Chondrocyte (in vitro differentiated cells): ENCODE measurements at places on chromosomes 5 and 9. TPM values are rescaled to one million over a fixed set of nuclear protein-coding genes. Genes with fewer than 3 reads are reported as not detected.

Gene WHRN
- 6.9 to 14.9 TPM (median 6.9 TPM) in 3 replicates for total RNA-seq

Gene NTNG2
- total RNA-seq, result 3.0 to 4.8 TPM (median 3.4 TPM) in 3 replicates

- H3K27ac ChIP-seq, result no peak overlapping the region
- H3K36me3 ChIP-seq, result peaks cover 15% of the 10 kb centered on the region
- no peak for DNase-seq
These were observed 129.4 kb downstream of the LPAR1 start for GRCh38 chr9:110908894-110909293.

GRCh38 chr9:23322392-23322791, 503.6 kb downstream of the ELAVL2 start:
- H3K27ac ChIP-seq, result no peak overlapping the region
- H3K27me3 ChIP-seq, result no peaks in the 10 kb centered on the region
- H3K4me3 ChIP-seq, result no peak overlapping the region
- H3K36me3 ChIP-seq, result no peaks in the 10 kb centered on the region

DNA sequence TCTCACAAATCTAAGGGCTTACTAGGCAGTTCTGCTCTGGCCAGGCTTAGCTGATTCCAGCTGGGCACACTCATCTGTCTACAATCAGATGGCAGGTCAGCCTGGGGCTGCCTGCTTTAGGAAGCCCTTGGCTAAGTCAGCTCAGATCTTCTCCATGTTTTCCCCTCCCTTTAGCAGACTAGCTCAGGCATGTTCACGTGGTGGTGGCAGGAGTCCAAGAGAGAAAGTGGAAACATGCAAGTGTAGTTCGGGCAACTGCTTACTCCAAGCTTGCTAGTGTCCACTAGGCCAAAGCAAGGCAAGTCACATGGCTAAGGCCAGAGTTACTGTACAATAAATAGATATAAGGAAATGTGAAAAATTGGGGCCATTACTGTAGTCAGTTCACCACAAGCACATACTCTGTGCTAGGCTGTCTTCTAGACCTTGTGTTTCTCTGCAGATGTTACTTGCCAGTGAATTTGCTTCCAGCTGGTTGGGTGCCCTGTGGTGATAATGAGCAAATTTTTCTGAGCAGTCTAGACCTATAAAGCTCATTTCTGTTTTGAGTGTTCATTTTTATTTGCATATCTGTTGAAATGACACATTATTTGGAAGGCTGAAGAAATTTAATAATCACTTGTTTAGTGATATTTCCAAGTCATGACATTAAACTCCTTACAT, 38.3 kb downstream of the RECK start:
- H3K4me1 ChIP-seq, result peaks cover 30% of the 10 kb centered on the region
- H3K27me3 ChIP-seq, result no peaks in the 10 kb centered on the region
- H3K4me3 ChIP-seq, result no peak overlapping the region
- peaks cover 7% of the 10 kb centered on the region for H3K36me3 ChIP-seq
- H3K27ac ChIP-seq, result peak overlapping the region; percentile 86
